ENCODE measurements at places on chromosomes 4 and X.

- no peak for DNase-seq
Measured at GRCh38 chr4:153448003-153448731, 18.0 kb upstream of the TMEM131L start.

DNA sequence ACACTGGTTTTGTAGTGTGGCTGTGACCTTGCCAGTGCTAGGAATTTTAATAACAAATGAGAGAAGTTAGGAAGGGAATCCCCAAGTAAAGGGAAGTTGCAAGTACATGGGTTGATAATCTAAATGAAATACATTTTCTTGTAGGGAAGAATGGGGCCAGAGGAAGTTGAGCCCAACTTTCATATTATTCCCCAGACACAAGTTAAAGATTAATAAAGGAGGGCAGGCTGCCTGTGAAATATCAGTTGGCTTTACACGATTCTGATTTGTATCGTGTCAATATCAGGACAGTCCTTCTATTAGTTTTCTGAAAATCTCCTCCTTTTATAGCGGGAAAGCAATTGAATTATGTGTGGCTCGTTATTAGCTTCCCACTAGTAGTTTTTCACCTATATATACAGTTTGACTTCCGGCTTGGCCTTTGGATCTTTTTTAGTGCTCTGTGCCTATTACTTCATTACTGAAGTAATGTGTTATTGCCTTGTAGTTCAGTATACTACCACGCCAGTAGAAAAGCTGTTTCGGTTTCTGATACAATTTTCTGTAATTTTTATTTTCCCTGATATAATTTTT is 1.7 kb downstream of the PDLIM5 start:
- no peak for DNase-seq

GRCh38 chr4:121698236-121698671 is 1.5 kb upstream of the ANXA5 start:
- DNase-seq = no peak

DNA sequence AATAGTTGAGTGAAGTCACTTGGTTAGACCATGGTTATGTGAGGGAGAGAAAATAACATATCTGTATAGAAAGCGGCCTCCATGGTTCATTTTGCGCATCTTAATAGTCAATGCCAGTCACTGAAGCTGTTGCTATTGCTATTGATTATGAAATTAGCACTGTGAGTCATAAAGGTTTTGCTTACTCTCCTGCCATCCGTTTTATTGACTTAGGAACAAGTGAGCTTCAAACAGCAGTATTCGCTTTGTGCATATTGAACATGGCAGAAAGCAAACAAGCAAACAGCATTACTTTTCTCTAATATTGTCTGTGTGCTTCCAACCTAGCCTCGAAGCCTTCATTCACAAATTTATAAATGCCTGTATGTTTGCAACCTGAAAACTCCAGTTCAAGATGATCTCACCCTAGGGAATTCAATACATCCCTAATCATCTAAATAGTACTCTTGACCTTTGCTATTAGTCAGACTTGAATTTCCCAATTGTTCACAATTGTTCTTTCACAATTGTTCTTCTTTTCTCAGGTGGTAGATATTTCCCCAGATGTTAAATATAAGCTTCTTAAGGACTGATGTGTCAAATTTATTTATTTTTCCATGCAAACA is 55.9 kb upstream of the GABRA2 start:
- DNase-seq = no peak

GRCh38 chr4:54882616-54883015 is 224.9 kb downstream of the KIT start:
- no peak for DNase-seq

DNA sequence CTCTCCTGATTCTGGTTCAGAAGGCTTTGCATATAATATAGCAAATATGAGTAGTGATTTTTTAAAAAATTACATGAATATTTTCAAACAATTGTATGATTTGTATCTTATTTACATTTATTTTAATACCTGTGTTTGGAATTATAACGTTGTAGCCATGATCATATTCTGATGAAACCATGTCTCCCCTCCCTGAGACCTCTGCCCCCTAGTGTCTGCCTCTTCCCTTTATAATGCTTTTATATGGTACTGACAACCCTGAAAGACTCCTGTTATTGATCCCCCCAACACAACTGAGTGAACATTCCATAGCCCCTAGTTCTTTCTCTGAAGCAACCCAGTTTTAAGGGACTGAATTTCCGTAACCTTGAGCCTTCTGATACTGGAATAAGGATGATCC is 187.4 kb downstream of the SOX3 start:
- no peak for DNase-seq

DNA sequence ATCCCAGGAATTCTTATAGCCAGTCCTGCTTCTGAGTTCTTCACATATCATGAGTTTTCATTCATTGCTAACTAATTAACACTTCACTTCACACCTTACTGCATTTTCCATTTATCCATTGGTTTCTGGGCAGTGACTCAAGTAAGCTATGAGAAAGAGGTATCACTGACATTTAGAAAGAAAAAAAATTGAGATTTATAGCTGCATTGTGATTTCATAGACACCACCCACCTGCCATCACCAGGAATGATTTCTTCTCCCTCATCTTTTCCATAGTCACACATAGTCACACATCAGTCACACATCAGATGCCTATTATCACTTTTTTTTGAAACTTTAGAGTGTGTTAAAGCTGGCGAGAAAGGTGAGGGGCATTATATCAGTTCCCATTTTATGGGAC is 121.8 kb downstream of the SLC39A8 start:
- no peak for DNase-seq

GRCh38 chrX:109685656-109686078 is 47.4 kb downstream of the ACSL4 start:
- no peak for DNase-seq

DNA sequence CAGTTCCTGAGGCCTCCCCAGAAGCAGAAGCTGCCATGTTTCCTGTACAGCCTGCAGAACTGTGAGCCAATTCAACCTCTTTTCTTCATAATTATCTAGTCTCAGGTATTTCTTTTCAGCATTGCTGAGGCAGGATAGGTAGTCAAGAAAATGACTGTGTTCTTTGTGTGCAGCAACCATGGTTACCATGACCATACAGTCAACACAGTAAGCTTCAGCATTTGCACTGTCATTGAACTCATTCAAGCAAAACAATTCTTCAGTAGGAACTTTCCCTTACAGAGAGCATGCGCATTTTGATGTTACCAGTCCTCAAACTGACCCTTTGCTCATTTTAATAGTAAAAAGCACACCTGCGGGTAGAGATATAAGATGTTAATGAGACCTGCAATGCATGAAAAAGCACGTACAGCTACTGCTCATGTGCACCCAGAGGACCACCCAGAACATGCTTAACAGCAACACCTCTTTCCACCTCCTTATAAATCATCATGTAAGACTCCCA is 180.8 kb downstream of the PRKX start:
- no peak for DNase-seq

DNA sequence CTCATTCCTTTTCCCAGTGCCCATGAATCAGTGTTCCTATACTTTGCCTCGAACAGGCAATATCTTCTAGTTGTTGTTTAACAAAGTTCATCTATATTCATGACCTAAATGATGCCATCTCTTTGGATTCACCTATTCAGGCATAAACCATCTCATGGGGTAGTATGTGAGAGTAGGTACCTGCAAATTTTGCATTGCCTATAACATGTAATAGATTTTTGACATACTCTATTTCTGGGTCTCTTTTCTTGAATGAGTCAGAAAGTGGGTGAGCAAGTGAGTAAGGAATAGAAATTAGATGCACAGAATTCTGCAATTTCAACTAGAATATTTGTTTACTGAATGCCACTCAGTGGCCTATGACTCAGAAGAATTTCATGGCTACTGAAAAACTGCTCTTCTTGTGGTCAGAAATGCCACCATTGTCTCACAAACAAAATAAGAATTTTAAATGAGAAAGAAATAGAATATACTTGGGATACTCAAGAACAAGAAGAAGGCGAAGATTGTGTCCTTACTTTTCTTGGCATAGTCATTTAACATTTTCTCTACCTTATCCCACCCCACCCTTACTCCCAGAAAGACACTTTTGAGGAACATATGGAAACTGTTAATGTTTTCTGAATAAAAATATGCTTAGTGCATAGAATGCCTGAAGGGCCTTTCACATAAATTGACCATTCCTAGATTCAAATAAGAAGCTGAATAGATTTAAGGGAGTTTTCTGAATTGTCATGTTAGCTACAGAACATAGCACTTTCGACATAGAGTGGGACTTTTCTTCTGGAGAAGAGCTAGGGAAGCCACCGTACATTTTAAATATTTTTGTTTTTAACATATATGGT is 86.8 kb downstream of the HHIP start:
- no peak for DNase-seq

GRCh38 chr4:136342666-136343065 is 1189.6 kb downstream of the PCDH18 start:
- no peak for DNase-seq

- no peak for DNase-seq
Measured at GRCh38 chrX:140091125-140091886, 126.0 kb upstream of the CXorf66 start.

GRCh38 chr4:144575181-144575580 is 70.8 kb upstream of the HHIP start:
- DNase-seq = no peak

DNA sequence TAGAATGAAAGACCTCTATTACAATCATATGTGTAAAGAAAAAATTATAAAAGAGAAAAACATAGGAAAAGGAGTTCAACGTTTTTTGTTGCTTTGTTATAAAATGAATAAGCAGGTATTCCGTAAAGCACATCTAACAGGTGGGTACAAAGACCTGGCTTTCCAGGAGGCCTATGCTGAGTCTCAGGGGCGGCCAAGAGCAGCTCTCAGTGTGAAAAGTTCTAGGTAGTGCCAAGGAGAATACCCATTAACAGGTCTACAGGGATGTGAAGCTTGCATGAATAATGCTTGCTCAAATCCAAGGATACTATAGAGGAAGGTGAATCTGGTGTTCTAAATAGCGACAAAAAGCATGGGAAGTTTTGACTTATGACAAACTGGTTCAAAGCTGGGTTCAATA is 944.4 kb downstream of the PDHA2 start:
- DNase-seq = no peak

- no peak for DNase-seq
Measured at GRCh38 chrX:2765549-2765830, 13.7 kb downstream of the XG start.

DNA sequence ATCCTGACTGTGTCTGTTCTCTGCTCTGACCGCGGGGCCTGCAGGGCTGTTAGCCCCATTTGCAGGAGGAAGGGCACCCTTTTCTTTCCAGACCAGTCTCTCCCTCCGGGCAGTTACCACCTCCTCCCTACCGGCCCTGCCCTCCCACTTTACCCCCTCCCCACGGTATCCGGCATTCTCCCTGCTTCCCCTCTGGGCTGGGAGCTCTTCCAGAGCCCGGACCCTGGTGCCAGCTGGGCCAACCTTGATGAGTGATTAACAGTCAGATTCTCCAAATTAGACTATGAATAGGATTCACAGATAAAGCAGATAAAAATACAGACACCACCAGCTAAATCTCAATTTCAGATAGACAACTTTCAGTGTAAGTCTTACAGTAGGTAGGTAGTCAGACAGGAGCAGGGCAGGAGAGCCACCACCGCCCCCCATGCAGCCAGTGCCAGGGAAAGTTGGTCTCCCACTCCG is 23.4 kb upstream of the WFS1 start:
- no peak for DNase-seq

GRCh38 chrX:31658360-31658759 is 586.5 kb upstream of the FTHL17 start:
- DNase-seq = no peak

DNA sequence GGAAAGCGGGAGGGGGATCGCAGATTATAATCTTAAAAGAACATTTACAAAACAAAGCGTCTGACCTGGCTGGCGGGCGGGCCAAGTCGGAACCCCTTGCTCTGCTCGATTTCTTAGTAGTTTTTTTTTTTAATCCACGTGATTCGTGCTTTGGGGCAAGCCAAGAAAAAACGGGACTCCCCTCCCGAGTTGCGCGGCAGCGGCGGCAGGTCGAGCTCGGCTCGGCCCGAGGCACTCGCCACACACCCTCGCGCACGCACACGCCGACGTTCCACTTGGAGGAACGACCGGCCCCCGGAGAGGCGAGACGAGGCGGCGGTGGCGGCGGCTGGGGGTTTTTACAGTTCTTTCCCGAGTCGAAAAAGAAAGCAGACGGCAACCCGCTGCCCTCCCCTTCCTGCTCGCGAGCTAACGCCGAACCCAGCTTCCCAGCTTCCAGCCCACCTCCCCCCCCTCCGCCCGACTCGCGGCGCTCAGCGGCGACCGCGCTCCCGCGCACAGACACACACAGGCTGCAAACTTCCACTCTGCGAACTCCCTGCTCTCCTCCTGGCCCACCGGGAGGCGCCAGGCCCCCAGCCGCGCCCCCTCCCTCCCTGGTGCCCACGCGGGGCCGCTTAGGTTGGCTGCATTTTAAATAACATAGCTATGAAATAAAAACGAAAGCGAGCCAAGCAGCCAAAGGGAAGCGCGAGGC is 1.2 kb downstream of the BCOR start:
- DNase-seq = no peak

GRCh38 chrX:38452603-38453002 is 100.2 kb downstream of the OTC start:
- DNase-seq = no peak

DNA sequence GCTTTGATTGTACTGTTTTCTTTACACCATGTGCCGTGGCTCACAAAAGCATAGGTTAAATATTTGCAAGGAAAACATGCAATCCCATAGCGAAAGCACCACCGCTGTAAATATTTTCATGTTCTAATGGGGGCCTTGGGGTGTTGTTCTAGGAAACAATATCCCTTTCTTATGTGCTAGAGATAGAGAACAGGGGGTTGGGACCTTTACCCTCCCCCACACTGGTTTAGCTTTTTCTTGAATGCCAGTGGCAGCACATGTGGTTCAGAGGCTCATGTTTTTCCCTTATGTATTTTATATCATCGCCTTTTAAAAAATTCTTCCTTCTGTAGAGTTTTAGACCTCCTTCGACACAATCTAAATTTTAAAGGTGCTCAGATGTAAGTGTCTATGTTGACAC is 422.6 kb upstream of the TENM3 start:
- no peak for DNase-seq
